Head of caudate nucleus (tissue), 42 donors: ENCODE measurements at places on chromosomes 13 and 19.

GRCh38 chr19:30781519-30781918 is 409.3 kb downstream of the ZNF536 start:
- DNase-seq, result no peak

DNA sequence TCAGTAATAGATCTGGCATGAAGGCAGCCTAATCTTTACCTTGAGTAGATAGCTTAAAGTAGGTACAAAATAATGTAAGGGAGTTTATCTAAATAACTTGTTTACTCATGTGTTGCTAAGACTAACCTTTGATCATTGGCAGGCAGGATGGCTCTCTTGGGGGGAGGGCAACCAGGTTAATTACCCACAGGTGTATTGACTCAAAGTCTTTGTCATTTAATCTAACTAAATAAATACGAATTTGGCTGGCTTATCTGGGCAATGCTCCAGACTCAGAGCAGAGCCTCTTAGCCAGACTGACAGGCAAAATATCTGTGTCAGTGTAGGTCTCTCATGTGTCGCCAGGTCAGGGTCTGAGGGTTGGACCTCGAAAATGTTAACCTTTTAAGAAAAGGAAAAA is 283.4 kb upstream of the KLHL1 start:
- DNase-seq, result no peak

DNA sequence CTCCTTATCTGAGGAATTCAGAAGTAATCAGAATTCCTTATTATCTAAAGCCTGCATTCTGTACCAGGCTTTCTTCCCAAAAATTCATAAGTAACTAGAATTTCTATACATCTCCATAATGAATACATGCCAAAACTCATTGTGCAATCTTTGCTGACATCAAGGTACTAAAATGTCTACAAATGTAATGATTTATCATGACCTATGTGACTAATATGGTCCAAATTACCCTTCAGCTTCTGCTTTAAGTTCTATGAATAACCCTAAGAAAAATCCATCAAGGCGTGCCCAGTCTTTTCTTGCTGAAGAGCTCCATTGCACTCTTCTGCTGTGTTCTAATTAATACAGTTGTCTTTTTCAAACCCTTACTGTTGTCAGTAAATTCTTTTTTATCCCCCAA is 58.5 kb upstream of the SLITRK1 start:
- DNase-seq, result no peak

- DNase-seq, result no peak
Measured at GRCh38 chr13:58587183-58587582, 955.6 kb downstream of the PCDH17 start.

GRCh38 chr19:49338023-49338677 is 2.9 kb downstream of the CD37 start:
- no peak for DNase-seq

DNA sequence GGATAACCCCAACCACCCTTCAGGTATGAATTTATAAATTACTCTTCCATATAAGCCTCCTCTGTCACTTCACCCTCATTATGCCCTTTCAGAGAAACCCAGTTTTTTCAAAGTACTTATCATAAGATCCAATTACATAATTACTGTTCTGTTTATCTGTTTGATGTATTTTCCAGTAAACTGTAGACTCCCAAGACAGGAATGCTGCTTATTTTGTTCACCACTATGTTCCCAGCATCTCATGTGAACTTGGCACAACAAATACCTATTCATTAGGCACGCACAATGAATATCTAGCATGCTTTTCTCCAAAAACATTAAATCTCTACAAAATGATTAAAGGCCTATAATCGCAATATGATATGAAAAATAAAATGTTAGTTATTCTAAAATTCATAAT is 13.2 kb downstream of the ENOX1 start:
- no peak for DNase-seq

DNA sequence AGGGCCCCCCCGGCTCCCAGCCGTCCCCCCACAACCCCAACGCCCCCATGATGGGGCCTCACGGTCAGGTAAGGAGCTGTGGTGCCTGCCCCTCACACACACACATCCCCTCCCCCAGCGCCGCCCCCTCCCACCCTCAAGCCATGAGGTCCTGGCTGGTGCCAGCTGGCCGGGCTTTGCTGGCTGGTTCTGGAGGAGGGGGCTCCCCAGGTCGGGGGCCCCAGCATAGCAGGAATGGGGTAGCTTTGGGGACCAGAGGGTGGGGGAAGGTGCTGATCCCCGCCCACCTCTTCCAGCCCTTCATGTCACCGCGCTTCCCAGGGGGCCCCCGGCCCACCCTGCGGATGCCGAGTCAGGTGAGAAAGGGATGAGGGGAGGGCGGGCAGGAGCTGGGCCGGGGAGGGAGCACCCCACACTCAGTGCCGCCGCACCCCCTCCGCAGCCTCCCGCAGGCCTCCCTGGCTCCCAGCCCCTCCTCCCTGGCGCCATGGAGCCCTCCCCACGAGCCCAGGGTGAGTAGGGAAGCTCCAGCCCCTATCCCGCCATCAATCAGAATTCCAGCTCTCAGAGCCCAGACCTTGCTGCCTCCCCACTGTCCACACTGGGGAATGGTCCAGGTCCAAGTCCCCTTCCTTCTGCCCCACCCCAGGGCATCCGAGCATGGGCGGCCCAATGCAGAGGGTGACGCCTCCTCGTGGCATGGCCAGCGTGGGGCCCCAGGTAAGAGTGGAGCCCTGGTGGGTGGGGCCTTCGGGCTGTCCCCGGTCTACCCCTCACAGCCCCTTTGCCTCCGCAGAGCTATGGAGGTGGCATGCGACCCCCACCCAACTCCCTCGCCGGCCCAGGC is 6.4 kb downstream of the ISYNA1 start:
- DNase-seq, result no peak

- DNase-seq, result no peak
Measured at GRCh38 chr19:3285647-3286176, 61.3 kb downstream of the CELF5 start.

DNA sequence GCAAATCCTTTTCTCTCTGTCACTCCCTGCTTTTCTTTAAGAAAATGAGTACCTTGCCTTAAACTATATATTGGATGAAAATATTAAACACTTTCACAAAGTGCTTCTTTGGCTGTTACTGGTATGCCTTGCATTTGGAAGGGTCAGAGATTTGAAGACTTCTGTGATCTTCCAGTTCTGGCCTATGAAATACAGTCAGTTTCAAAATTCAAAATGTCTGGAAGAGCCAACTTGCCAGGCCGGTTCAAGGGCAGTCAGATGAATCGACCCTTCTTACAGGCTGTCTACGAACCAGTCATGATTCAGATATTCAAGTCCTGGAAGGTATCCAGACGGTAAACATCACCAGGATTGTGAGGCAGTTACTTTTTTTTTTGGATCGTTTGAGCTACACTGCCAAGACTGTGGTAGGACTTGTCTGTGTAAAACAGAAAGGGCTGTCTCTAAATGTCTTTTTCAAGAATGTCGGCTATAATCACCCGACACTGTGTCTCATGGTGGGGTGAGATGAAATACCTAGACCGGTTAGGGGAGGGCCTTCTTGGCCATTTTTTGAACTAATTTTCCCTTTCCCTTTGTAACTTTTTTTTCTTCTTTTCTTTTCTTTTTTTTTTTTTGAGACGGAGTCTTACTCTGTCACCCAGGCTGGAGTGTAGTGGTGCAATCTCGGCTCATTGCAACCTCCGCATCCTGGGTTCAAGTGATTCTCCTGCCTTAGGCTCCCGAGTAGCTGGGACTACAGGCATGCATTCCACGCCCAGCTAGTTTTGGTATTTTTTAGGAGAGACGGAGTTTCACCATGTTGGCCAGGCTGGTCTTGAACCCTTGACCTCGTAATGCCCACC is 11.2 kb downstream of the ACTN4 start:
- no peak for DNase-seq
